Uterus (tissue), 4 donors: ENCODE measurements at places on chromosomes 6 and 20. TPM values are rescaled to one million over a fixed set of nuclear protein-coding genes. Genes with fewer than 3 reads are reported as not detected.

The MYT1 gene
- not detected for total RNA-seq

The FGD2 gene
- total RNA-seq = 12.7 TPM

The SLC24A3 gene
- total RNA-seq = 16.4 TPM

The GOPC gene
- 94.7 TPM for total RNA-seq

GRCh38 chr6:139156551-139156950 lies 21.7 kb downstream of the HECA start:
- no peaks in the 10 kb centered on the region for H3K36me3 ChIP-seq
- peaks cover 10% of the 10 kb centered on the region for H3K4me1 ChIP-seq
- H3K27me3 ChIP-seq = no peaks in the 10 kb centered on the region

GRCh38 chr6:122220254-122220653 lies 179.2 kb upstream of the HSF2 start:
- H3K4me1 ChIP-seq = no peaks in the 10 kb centered on the region
- H3K27me3 ChIP-seq = no peaks in the 10 kb centered on the region
- H3K36me3 ChIP-seq = no peaks in the 10 kb centered on the region
- no peak overlapping the region for H3K4me3 ChIP-seq
- no peak overlapping the region for H3K27ac ChIP-seq
- no peak for DNase-seq

- H3K27me3 ChIP-seq = no peaks in the 10 kb centered on the region
- H3K36me3 ChIP-seq = no peaks in the 10 kb centered on the region
- no peak overlapping the region for H3K27ac ChIP-seq
- no peak for DNase-seq
- H3K4me3 ChIP-seq = no peak overlapping the region
Measured at GRCh38 chr20:19921284-19921793, 95.8 kb upstream of the NAA20 start.

DNA sequence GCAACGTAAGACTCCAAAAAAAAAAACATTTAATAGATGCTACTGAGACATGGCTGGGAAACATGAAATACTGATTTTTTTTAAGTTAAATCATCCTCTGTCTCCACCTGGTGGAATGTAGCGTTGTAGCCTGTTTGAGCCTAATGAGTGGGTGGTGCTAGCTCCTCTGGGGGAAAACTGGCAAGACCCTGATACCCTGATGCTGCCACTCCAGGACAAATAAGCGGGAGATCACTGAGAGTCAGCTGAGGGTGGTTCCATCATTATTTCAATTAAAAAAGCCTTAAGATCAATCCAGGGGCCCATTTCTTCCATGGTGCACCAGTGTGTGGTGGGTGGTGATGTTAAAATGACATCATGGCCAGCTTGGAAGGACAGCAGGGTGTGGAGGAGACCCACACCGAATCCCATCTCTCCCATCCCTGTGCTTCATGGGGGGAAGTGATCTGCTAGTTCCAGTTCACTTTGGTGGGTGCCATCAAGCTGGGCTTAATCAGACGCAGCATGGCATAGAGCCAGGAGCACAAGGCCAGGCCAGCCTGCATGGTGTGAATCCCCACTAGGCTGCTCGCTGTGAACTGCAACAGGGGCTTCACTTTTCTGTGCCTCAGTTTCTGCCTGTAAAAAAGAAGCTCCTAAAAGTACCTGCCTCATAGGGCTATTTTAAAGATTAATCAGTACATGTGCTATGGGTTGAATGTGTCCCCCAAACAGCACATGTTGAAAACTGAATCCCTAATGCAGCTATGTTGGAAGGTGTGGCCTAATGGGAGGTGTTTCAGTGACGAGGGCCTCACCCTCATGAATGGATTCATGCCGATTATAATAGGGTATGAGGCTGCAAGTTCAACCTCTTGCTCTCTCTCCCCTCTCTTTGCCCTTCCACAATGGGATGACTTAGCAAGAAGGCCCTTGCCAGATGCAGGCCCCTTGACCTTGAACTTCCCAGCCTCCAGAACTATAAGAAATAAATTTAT lies 13.0 kb upstream of the MRPS10 start:
- DNase-seq = no peak
- no peaks in the 10 kb centered on the region for H3K27me3 ChIP-seq
- no peak overlapping the region for H3K27ac ChIP-seq
- H3K36me3 ChIP-seq = no peaks in the 10 kb centered on the region
- H3K4me3 ChIP-seq = no peak overlapping the region

DNA sequence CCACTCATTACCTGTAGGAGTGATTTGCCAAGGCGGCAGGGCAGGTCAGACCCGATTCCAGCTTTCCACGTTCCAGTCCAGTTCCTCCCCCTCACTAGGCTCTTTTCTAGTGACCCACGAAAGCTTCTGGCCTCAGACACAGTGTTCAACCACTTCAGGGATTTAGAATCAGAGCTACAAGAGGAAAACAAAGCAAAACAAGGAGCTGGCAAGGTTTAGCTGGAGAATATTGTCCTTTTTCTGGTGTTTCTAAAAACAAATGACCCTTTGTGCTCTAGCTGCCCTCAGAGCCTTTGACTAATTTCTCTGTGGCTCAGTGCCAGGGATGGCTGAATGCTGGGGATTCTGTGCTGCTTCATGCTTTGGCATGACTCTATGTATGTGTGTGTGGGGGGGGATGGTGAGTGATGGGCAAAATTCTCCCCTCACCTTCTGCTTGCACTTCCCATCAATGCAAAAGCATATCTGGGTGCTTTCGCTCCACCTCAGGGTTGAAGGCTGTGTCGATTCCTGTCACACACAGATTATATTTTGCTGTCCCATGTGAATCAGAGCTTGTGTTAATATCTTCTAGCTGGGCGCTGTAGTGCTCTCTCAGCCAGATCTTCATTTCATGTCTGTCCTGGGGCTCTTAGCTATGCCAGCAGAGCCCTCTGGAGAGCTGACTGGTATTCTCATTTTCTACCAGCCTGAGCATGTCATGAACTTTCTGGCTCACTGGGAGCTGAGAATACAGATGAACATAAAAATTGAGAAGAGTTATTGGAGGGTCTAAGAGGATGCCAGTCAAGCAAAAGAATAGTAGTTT lies 19.3 kb upstream of the NEDD9 start:
- H3K4me3 ChIP-seq = no peak overlapping the region
- H3K27ac ChIP-seq = peak overlapping the region; percentile 84
- H3K36me3 ChIP-seq = no peaks in the 10 kb centered on the region
- no peaks in the 10 kb centered on the region for H3K27me3 ChIP-seq
- peaks cover 16% of the 10 kb centered on the region for H3K4me1 ChIP-seq

DNA sequence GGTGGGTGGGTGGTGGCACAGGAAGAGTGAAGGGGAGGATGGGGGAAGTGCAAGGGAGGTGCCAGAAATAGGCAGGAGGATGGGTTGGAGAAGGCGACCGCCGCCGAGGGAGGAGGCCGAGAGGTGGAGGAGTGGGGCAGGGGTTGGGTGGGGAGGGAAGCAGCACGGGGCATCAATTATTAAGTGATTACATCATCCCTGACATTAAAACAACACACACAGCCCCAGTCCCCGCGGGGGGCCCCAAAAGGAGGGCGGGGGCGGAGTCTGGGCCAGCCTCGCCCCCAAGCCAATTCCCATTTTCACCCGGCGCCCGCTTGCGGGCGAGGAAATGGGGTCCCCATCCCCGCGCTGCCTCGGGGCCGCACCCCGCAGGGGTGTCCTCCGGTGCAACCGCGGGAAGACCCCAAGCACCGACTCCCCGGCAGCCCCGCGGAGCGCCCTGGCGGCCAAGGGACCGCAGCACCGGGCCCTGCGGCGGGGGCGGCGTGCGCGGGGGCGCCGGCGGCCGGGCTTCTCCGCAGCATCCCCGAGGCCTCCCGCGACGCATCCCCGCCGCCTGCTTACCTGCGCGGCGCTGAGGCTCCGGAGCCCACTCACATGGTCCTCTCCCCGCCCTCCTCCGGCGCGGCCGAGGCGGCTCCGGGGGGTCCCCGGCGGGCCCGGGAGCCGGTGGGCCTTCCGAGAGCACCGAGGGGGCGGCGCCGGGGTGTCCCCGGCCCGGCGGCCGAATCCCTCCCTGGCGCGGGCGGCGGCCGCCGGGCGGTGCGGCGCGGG lies 663 bp downstream of the FYN start:
- H3K27ac ChIP-seq = peak overlapping the region; percentile 89
- peak; percentile 73 for DNase-seq
- H3K4me3 ChIP-seq = peak overlapping the region; percentile 79

DNA sequence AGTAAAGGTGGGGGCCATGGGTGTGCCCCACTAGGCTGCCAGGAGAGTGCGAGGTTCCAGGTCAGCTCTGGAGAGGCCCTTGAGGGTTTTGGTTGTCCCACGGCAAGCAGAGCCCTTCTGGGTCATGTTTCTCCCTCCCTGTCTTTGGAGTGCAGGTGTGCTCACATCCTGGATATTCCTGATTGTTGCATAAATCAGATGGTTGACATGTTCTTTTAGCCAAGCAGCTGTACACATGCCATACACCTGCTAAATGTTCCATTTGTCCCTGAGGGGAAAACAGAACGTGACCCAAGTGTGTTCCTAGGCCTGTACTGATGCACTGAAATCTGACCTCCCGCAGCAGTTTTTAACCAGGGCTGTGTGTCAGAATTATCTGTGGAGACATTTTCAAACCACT lies 77.5 kb upstream of the BEND3 start:
- H3K4me1 ChIP-seq = no peaks in the 10 kb centered on the region
- no peak overlapping the region for H3K4me3 ChIP-seq
- no peaks in the 10 kb centered on the region for H3K36me3 ChIP-seq
- DNase-seq = no peak
- no peak overlapping the region for H3K27ac ChIP-seq
- no peaks in the 10 kb centered on the region for H3K27me3 ChIP-seq

DNA sequence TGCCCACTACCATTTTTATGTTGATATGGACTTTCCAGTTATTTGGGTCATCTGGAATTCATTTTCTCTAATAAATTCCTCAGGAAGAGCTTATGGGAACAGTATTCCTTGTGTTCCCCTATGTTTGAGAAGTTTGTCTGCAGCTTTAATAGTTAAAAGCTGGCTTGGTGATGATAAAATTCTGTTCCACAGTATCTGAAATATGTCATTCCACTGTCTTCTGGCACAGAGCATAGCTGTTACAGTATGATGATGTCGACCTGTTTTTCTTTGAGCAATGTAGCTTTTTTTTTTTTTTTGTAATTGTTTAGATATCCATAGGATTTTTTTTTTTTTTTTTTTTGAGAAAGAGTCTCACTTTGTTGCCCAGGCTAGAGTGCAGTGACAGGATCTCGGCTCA lies 43.2 kb downstream of the NCOA3 start:
- no peak overlapping the region for H3K27ac ChIP-seq
- no peaks in the 10 kb centered on the region for H3K4me1 ChIP-seq
- no peaks in the 10 kb centered on the region for H3K36me3 ChIP-seq
- H3K4me3 ChIP-seq = no peak overlapping the region
- DNase-seq = no peak

DNA sequence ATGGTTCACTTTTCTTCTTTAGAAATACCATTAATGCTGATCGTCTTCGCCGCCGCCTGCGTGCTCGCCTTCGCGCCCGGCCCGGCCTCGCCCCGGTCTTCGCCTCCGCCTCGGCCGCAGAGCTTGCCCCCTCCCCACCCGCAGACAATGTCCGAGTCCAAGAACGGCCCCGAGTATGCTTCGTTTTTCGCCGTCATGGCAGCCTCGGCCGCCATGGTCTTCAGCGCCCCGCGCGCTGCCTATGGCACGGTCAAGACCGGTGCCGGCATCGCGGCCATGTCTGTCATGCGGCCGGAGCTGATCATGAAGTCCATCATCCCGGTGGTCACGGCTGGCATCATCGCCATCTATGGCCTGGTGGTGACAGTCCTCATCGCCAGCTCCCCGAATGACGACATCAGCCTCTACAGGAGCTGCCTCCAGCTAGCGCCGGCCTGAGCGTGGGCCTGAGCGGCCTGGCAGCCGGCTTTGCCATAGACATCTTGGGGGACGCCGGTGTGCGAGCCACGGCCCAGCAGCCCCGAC lies 4.8 kb upstream of the PRPH2 start:
- no peaks in the 10 kb centered on the region for H3K4me1 ChIP-seq
- peak overlapping the region; percentile 83 for H3K27ac ChIP-seq
- peak overlapping the region; percentile 44 for H3K4me3 ChIP-seq
- peak; percentile 39 for DNase-seq

- no peaks in the 10 kb centered on the region for H3K27me3 ChIP-seq
- no peak for DNase-seq
- H3K4me1 ChIP-seq = no peaks in the 10 kb centered on the region
- no peak overlapping the region for H3K27ac ChIP-seq
- H3K4me3 ChIP-seq = no peak overlapping the region
Measured at GRCh38 chr6:52376763-52377162, 14.8 kb downstream of the PAQR8 start.

- no peak overlapping the region for H3K27ac ChIP-seq
- no peak overlapping the region for H3K4me3 ChIP-seq
- no peaks in the 10 kb centered on the region for H3K36me3 ChIP-seq
- H3K4me1 ChIP-seq = no peaks in the 10 kb centered on the region
Measured at GRCh38 chr6:111162504-111162903, 75.2 kb downstream of the SLC16A10 start.

DNA sequence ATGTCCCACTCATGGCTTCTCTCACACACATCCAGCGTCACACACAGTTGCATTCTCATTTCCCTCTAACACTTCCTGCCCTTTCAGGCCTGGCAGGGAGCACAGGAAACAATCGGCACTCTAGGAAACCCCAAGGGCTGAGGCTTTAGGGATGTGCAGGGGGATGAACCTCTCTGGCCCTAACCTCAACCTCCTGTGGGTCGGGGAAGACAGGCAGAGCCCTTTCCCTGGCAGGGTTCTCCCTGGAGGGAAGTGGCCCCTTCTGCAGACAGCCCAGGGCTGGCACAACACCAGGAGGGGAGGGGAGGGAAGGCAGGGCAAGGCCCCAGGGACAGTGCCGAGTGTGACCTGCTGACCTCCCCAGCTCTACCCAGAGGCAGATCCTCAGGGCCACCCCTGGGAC lies 2.7 kb downstream of the TEAD3 start:
- H3K4me3 ChIP-seq = peak overlapping the region; percentile 88
- DNase-seq = no peak
- H3K36me3 ChIP-seq = no peaks in the 10 kb centered on the region
- H3K27me3 ChIP-seq = no peaks in the 10 kb centered on the region
- H3K27ac ChIP-seq = peak overlapping the region; percentile 98

DNA sequence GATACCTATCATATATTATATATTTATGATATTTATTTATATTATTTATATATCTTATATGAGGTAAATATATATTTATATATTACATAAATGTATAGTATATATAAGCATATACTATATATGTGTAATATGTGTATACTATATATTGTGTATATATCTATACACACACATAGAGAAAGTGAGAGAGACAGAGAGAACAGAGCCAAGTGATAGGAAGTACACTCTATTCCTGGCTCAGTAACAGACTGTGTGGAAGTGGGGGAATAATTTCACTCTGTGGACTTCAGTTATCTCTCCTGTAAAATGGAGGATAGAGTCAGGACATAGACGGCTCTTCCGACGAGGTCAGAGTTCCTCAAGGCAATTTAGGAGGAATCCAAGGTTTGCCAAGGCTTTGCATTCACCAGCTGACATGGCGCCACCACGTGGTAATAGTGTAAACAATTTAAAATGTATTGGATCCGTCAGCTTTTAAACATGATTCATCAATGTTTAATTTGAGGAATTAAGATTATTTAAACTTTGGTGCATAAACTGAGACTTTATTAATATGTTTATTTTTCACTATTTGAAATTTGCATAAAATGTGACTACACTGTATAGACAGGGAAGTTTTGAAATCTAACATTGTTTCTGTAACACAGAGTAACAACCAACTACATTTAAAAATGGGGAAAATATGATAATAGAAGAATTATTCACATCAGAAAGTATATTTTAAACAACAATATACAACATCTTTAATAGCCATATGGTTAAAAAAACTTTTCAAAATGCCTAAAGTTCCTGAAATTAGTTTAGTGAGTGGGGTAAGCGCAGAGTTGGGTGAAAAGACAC lies 75.4 kb upstream of the TMEM244 start:
- no peaks in the 10 kb centered on the region for H3K4me1 ChIP-seq
- H3K36me3 ChIP-seq = no peaks in the 10 kb centered on the region
- H3K27me3 ChIP-seq = no peaks in the 10 kb centered on the region
- no peak overlapping the region for H3K27ac ChIP-seq
